ENCODE measurements at places on chromosomes 7 and 10.

GRCh38 chr10:103590060-103590459 is 96.6 kb downstream of the NEURL1 start:
- DNase-seq, result no peak

DNA sequence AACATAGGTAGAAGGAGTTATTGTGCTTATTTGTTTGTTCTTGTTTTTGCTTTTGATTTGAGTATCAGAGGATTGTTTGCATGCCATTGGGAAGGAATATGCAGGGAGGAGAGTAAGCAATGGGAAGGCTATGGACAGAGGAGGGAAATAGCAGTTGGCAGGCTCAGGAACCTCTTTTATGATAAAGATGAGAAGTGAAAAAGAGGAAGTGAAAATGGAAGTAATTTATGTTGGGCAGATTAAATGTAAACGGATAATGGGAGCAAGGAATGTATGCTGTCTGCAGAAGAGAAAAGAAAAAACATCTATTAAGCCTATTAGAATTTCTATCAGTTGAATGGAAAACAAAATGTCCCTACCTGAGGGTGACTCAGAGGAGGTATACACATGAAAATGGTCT is 90.1 kb upstream of the NPSR1 start:
- DNase-seq, result no peak

GRCh38 chr10:61792921-61793320 is 108.6 kb upstream of the ARID5B start:
- DNase-seq, result no peak

DNA sequence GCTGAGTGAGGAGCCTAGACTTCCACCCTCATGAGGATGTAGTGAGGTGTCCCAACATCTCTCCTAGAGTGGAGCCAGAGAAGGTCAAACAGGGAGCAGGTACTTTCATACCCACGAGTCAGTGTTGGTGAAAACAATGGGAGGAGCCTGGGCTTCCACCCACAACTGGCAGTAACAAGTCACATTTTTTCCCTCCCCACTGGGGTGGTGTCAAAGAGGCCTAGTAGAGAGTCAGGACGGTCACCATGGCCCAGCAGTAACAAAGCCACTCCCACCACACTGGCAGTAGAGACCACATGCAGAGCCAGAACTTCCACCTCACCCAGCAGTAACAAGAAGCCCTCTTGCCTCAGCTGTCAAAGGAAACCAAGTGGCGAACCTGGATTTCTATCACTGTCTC is 280.2 kb upstream of the IMMP2L start:
- DNase-seq, result no peak

DNA sequence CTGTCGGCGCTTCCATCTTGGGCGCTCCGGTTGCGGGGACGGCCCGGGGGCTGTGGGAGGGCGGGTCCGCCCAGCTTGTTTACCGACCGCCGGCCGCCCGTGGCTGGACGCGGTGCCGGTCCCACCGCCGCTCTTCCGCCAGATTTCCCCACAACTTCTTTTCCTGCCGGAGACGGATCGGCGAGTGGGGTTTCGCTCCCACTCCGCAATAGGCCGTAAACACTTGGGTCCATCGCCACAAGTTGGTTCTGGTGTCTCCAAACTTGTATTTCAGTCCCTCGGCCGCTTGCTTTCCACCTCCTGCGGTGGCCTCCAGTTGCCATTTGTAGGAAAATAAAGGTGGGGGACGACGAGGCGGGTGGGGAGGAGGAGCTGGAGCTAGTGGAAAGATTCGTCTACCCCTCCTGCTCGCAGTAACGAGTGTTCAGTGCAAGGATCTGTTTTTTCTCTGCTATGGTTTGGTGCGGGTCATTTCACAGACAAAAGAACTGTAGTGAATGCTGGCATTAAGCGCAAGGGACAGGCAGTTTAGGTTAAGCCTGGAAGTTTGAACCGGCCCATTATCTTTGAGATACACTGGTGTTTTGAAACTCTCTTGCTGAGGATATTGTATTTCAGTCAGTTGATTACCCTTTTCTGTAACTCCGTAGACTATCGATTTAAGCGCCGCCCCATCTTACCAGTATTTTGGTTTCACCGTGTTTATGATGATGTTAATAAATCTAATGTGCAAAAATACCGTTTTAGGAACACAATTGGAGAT is 24.3 kb upstream of the ZRANB1 start:
- no peak for DNase-seq

- no peak for DNase-seq
These were observed 51.1 kb downstream of the INSIG1 start for GRCh38 chr7:155348806-155349205.

- DNase-seq, result no peak
These were observed 69.0 kb upstream of the PDCD4 start for GRCh38 chr10:110802551-110803238.

DNA sequence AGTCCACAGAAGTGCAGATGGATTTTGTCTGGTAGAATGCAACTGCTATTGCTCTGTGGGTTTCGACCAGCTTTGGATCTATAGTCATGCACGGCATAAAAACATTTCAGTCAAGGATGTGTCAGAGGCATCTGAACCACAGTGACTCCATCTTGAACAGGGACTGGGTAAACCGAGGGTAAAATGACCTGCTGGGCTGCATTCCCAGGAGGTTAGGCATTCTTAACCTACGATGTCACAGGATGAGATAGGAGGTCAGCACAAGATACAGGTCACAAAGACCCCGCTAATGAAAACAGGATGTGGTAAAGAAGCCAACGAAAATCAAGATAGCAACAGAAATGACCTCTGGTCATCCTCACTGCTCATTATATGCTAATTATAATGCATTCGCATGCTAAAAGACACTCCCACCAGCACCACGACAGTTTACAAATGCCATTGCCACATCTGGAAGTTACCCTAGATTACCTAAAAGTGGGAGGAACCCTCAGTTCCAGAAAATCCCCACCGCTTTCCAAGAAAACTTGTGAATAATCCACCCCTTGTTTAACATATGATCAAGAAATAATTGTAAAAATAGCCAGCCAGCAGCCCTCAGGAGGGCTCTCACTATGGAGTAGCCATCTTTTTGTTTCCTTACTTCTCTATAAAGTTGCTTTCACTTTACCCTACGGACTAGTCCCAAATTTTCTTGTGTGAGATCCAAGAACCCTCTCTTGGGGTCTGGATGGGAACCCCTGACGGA is 50.7 kb upstream of the CPXM2 start:
- DNase-seq, result no peak

- no peak for DNase-seq
These were observed 26.5 kb upstream of the PPP1R3A start for GRCh38 chr7:113945018-113945938.

GRCh38 chr7:2887816-2888215 is 43.7 kb upstream of the GNA12 start:
- no peak for DNase-seq

DNA sequence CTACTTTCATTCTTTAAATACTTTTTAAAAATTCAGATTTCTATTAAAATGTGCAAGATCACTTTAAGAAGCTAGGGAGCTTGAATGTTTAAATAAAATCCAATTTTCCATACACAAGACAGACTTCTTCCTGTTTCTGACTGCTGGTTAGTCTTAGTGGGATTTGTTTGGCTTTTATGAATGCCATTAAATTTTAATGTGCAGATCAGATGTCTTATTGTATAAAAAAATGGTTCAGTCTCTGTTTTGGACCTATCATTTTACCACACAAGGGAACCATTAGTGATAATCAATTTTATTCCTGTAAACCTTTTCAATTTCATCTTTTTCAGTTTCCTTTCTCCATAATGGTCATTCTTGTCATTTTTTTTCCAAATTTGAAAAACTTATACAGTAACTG is 63.2 kb downstream of the VCL start:
- DNase-seq, result no peak

DNA sequence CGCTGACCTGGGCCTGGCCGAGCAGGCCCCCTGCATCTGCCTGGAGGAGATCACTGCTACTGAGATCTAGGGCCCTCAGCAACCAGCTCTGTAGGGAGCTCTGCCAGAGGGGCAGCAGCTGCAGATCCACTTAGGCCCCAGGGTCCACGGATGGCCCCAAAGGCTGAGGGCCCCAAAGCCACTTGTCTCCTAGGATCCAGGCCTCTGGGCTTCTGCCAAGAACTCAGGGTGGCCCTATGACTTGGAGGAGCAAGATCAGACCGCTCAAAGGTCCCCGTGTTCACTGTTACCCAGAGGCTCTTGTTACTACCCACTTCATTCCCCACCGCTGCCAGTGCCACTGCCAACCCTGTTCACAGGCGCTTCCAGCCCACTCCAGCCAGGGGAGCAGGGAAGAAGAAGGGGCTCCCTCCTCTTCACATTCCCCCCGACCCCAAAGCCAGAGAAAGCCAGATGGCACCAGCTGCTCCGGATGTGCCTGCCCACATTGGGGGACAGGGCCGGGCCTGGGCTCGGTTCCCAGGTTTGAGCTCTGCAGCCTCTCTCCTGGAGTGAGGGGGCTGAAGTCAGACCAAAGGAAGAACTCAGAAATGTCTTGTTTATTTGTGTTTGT is 7.6 kb downstream of the LZTS2 start:
- DNase-seq, result no peak

DNA sequence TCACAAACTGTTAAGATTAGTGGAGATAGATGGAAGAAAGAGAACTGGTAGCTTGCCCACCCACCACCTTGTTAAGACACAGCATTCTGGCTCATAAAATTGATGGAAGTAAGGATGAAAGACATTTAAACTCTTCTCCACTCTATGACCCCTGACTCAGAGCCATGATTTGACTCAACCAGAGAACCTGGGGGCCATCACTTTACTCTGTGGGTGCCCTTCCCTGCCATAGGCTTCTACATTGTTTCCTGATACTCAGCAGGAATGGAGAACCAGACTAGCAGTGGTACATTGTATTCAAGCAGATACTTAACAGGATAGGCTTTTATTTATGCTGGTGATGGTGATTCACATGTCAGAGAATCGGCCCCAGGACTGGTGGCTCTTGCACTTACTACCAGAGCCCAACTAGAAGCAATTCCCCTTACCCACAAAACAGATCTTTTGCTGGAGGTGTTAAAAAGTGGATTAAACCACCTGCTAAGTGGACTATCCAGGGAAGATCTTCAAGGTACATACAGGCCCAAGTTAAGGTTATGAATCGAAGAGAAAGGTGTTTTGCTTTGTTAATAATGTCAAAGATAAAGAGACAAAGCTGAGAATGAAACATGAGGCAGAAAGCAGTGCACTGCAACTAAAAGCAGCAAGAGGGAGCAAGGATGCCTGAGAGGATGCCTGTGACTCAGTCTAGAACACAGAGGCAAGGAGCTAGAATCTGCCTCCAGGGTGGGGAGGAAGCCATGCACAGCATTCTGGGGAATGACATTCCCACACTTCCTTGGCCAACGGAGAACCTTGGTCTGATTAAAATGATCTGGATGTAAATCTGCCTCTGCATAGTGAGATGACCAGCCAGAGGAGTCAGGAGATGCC is 36.0 kb upstream of the GLI3 start:
- no peak for DNase-seq

DNA sequence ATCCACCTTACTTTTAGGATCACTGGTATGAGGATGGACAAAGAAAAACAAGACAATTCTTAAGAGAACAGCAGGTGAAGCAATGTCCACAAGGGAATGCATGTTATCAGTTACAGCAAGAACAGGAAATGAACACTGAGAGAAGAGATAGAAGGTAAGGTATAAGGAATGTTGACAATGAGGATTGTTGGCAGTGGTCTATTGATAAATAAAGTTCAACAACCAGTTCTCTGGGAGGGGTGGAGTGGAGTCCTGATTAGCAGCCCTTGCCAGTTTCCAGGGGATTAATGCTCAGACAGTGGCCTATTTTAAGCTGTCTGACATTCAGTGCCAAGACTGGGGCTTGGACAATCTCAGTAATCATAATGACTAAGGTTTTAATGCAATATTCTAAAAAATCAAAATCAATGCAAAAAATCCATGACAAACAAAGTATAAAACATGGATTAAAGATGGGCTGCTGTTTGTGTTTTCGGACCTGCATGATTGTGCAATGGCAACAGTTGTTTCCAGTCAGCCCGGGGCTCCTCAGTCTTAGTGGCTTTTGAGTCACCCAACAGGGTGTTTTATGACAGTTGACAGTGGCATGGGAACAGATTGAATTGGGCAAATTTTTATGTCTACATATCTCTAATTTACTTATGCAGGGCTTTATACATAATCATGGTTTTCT is 13.8 kb upstream of the AKR1B1 start:
- no peak for DNase-seq

DNA sequence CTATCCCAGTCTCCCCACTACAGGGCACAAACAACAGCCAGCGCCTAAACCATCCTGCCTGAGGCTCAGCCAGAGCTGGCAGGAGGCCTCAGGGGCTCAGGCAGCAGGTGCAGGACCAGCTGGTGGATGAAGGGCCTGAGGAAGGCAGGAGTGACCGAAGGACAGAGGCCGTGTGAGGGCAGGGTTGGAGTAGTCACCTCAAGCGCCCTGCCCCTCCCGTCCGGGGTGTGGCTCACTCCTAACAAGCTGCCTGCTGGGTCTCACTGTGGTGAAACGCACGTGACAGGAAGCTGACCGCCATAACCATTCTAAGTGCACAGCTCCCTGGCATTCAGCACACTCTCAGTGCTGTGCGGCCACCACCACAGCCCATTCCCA is 281.1 kb downstream of the ELFN1 start:
- no peak for DNase-seq

GRCh38 chr7:3588341-3588740 is 287.3 kb downstream of the SDK1 start:
- no peak for DNase-seq

- no peak for DNase-seq
These were observed 17.8 kb downstream of the YKT6 start for GRCh38 chr7:44218418-44219201.

DNA sequence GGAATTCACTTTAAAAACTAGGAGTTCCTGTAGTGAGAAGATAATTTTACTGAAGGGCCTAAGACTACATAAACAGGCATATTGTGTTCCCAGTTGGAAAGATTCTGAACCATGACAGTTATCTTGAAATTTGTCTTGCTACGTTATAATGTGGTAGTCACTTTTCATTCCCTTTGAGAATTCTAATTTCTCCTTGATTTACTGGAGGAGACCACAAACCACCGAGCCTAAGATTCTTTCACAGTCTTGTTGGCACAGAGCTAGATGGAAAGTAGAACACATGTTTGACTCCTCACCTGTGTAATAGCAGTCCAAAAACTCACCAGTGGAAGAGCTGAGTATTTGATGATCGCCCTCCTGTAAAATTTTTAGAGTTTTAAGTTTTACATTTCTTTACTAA is 4.9 kb downstream of the ARMC10 start:
- no peak for DNase-seq

- no peak for DNase-seq
These were observed 83.2 kb downstream of the GATA3 start for GRCh38 chr10:8137726-8138125.

GRCh38 chr10:30151581-30152389 is 92.4 kb upstream of the JCAD start:
- DNase-seq, result no peak

Measured in activated CD8-positive, alpha-beta memory T cell treated with anti-CD3 and anti-CD28 coated beads for 4 hours (primary cell).